ENCODE measurements at places on chromosomes 5 and 9. TPM values are rescaled to one million over a fixed set of nuclear protein-coding genes. Genes with fewer than 3 reads are reported as not detected.

GRCh38 chr9:116717150-116717549 lies 30.0 kb downstream of the TRIM32 start:
- no peak for DNase-seq

GRCh38 chr5:76099756-76100155 lies 16.6 kb downstream of the SV2C start:
- DNase-seq, result no peak

DNA sequence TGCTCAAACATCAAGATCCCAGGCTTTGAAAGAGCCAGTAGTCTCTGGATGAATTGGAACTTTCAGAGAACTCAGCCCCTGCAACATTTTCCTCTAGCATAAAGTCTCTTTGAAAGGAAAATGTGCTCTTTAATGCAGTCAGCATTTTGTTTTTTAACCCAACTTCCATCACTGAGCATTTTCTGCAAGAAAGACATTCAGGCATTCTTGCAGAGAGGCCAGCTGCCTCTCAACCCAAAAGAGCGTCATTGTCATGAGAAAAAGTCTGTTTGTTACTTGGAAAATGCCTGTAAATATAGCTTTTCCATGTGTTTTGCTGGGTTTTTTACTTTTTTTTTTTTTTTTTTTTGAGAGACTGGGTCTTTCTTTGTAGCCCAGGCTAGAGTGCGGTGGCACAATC lies 225.0 kb downstream of the ADAMTSL1 start:
- no peak for DNase-seq

- no peak for DNase-seq
These were observed 56.8 kb upstream of the TBCA start for GRCh38 chr5:77832938-77833337.

DNA sequence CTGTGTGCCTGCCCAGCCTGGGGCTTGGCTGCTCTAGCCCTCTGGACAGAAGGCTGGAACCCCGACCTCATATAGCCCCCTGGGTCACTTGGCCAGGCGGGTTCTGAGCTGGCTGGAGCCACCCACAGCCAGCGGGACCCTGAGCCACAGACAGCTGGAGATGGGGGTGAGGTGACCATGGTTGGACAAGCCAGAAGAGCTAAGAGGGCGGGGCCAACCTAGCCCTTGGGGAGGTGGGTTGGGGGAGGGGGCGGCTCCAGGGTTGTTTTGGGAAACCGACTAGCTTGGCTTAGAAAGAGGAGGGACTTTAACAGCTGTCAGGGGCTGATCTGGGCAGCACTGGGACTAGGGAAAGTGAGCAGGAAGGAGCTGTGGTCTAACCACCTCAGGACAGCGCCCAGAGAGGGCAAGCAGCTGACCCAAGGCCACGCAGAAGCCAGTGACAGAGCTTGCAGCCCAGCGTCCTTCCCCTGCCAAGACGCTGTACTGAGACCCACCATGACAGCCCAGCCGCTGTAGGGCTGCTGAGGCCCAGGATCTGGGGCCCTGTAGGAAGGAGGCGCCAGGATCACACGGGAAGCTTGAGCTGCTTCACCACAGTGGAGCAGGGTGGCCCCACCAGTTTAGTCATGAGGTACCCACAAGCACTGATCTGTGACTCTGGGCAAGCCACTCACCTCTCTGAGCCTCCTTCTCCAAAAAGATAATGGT lies 2.2 kb downstream of the AIF1L start:
- DNase-seq, result no peak

- DNase-seq, result no peak
These were observed 29.7 kb downstream of the DAPK1 start for GRCh38 chr9:87527211-87527916.

GRCh38 chr9:75089373-75089766 lies 1.1 kb downstream of the OSTF1 start:
- no peak for DNase-seq

DNA sequence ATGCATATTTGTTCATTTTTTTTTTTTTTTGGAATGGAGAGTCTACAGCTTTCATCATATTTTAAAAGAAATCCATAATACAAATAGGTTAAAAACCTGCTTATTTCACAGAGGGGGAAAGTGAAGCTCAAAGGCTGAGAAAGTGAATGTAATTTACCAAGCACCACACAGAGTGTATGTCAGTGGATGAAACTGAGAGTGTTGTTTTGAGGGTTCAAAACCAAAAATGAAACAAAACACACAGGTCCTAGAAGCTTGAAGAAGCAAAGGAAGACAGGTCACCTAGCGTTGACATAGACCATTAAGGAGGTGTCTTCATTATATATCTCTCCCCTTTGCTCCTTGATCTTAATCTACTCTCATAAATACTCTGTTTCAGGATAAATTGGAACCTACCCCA lies 7.5 kb downstream of the NMUR2 start:
- DNase-seq, result no peak

GRCh38 chr5:170221327-170221741 lies 11.5 kb upstream of the C5orf58 start:
- no peak for DNase-seq

GRCh38 chr9:100756217-100756616 lies 178.3 kb downstream of the CAVIN4 start:
- DNase-seq, result no peak

GRCh38 chr9:79788662-79789061 lies 216.9 kb downstream of the TLE4 start:
- DNase-seq, result no peak

DNA sequence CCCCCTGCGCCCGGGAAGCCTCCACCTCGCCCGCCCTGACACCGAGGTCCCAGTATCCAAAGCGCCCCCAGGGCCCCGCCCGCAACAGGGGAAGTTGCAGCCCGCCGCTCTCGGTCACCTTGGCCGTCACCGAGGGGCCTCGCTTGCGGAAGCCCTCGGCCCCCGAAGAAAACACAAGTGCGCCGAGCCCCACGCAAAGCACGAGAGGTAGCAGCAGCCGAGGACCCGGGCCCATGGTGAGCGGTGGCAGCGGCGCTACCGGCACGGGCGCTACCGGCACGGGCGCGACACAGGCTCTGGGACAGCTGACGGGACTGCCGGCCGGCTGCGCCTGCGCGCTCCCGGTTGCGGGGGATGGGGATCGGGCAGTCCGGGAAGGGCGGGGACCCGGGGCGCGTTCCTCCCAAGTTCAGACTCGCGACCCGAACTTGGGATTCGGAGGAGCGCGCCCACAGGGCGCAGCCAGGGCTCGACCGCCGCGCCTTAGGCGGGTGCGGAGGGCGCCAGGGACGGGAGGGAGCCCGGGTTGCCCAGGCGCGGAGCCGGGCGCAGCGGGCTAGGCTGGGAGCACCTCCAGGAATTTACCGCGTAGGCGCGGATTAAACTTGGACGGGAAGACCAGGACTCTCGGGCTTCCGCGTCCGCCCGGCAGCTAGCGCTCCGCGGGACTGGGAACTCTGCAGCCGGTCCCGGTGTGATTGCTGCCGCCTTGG lies at the start of gene PPIC:
PPIC (minus strand) TSS at position 335 of the 713 bp plus-strand sequence; CDS start at position 235, 100 bp downstream.
- no peak for DNase-seq

GRCh38 chr9:4048441-4048840 lies 251.4 kb downstream of the GLIS3 start:
- no peak for DNase-seq

- DNase-seq, result peak; percentile 1
These were observed 286.7 kb downstream of the TLE4 start for GRCh38 chr9:79858508-79858907.

GRCh38 chr9:120236596-120236995 lies 343.4 kb downstream of the CDK5RAP2 start:
- DNase-seq, result no peak

The ARHGEF28 gene
- total RNA-seq, result 58.2 TPM

The ZNF618 gene
- total RNA-seq, result 3.9 TPM

The PCDHB10 gene
- total RNA-seq, result under 0.01 TPM

The ZNF474 gene
- total RNA-seq, result not detected

The NFIL3 gene
- 10.3 TPM for total RNA-seq

The AP3B1 gene
- total RNA-seq, result 47.1 TPM

All from epithelial cell of proximal tubule (primary cell).